ENCODE measurements at places on chromosomes 12 and 14. TPM values are rescaled to one million over a fixed set of nuclear protein-coding genes. Genes with fewer than 3 reads are reported as not detected.

The TAS2R30 gene
- 9.1 TPM for total RNA-seq

The POTEG gene
- not detected for total RNA-seq

The GALNT9 gene
- not detected for total RNA-seq

The BMAL2 gene
- total RNA-seq = 21.6 TPM

The TMPRSS12 gene
- total RNA-seq = not detected

The MAP4K5 gene
- 94.4 TPM for total RNA-seq

DNA sequence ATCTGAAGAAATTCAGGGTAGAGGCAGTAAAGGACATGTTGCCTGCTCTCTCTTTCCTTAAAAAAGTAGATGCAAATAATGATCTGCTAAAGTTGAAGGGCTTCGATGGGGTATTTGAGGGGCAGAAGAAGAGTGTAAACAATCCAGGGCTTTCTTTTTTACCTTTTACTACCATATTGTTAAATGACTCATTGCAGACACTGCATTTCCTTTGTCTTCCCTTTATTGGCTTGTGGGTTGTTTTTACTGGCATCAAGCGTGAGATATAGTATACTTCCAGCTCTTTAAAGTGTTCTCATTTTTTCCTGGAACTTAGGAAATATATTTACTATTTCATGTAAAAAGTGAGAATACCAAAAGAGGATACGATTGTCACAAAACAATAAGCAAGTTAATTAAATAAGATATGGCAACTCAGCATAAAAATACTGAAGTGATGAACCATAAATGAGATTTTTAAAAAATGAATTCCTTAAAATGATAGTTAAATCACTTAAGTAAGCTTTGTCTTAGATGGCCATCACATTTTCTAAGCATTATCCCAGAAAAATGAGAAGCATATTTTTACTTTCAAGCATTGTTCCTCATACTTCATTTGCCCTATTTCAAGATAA is 72.3 kb upstream of the KRAS start:
- no peak for DNase-seq

GRCh38 chr12:74365178-74365964 is 172.3 kb upstream of the ATXN7L3B start:
- peak; percentile 16 for DNase-seq

- DNase-seq = peak; percentile 39
Observed at GRCh38 chr12:89732522-89732921, 23.9 kb upstream of the ATP2B1 start.

DNA sequence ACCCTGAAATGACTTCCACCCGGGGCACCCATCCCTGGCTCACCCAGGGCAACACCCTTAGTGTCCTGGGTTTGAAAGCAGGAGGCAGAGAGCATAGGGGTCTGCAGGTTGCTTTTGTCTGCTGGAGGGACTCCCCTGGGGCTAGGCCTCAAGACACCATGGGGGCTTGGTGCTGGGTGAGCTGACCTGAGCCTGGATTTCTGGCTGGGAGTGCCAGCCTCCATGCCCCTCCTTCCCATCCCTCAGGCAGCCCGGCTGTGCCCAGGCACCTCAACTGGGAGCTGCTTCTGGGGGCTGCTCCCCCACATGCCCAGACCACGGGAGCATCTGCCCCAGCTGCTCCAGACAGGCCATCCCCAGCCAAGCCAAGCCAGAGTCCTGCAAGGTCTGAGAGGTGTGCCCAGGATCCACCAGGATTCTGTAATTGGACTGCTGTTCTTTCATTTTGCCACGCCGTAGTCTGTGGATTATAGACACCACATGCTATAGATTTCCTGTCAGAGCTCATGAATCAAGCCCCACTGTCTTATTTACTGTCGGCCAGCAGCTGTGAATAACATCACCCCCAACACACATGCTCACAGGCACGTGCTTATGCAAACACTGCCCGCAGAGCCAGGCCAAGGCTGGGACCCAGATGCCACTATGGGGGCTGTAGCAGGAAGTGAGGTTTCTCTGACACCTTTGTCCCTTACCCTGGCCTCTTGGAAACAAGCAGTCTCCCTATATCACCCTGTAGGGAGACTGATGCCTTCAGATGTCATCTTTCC is 29.4 kb upstream of the ESRRB start:
- DNase-seq = no peak

DNA sequence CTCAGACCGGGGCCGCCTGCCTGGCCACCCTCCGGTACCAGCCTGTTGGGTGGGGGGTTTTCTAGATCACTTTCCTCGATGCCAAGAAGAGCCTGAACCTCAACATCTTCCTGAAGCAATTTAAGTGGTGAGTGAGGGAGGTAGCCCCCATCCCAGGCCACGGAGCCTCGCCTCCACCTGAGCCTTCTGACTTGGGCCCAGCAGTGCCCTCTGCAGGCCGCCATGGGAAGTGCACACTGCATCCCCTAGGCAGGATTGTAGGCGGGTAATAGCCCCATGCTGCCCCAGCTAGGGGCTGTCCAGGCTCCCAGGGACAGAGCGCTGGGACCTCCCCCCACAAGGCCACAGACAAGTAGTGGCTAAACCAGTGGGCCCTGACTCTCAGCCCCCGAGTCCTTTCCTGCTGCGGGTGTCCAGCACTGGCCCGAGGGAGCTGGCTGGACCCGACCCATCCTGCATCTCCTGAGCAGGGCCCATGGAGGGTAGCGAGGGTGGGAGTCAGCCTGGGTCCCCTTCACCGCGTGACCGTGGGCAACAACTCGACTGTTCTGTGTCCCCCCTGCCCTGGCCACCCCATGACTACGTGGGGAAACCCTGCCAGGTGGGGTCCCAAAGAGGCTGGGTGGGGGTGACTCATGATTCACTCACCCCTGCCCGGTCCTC is 15.3 kb upstream of the ADSS1 start:
- peak; percentile 54 for DNase-seq

GRCh38 chr14:33232031-33232430 is 293.4 kb downstream of the NPAS3 start:
- DNase-seq = no peak

GRCh38 chr14:32017587-32017986 is 59.5 kb upstream of the ARHGAP5 start:
- DNase-seq = no peak

GRCh38 chr14:99685596-99685995 is 1.5 kb downstream of the CYP46A1 start:
- DNase-seq = no peak

GRCh38 chr12:5976711-5977110 is 31.7 kb upstream of the ANO2 start:
- no peak for DNase-seq

DNA sequence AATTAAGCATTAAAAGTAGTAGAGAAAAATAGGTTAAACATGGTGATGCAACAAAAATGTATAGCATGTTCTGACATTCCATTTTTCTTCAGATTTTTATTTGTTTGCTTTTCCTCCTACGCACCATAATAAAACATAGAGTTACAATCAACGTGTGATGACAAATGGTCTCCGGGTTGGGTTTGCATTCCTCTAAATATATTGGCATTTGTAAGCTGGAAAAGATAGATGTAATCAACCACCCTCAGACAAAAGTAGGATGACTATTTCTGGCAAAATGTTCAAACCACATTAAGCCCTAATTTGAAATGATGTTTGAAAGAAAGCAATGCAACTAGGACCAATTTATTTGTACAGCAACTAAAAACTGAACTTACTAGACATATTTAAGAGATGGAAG is 58.4 kb downstream of the SLC25A21 start:
- peak; percentile 20 for DNase-seq

DNA sequence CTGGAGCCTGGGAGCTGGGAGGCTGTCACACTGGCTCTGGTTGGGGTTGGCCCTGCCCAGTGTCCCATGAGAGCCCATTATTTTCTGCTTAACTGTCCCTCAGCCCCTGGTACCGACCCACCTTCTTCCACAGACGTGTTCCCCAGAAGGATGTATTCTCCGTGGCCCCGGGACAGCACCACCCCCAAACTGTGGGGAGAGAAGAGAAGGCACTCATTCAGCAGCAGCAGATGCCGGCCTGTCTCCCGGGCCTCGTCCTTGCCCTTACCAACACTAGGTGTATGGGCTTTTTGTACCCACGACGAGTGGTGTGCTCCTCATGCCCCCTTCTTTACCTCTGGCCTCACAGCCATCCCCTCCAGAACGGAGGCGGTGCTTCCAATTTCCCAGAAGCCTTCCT is 38.1 kb downstream of the LRTM2 start:
- no peak for DNase-seq

- DNase-seq = no peak
Observed at GRCh38 chr12:131380965-131381705, 329.8 kb upstream of the SFSWAP start.
